ENCODE measurements at places on chromosomes 16 and 17. TPM values are rescaled to one million over a fixed set of nuclear protein-coding genes. Genes with fewer than 3 reads are reported as not detected.

DNA sequence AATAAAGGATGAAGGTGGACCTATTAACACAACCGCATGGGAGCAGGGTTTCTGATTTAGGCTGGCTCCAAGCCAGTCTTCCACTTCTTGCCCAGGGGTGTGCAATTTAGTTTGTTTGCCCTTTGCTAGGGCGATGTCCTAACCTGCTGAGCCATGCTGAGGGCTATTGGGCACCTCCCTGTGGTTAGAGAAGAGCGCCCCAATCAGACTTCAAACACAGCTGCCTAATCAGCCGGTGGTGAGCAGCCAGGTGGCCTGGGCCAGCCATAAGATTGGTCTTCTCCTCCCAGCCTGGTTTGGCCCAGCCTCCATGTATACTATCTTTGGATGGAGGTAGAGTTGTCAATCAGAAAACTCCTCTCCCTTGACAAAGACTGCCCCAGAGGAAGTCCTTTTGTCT lies 15.7 kb downstream of the TMEM94 start:
- no peak for DNase-seq
- H3K4me3 ChIP-seq: no peak overlapping the region
- H3K27ac ChIP-seq: no peak overlapping the region
- H3K27me3 ChIP-seq: no peaks in the 10 kb centered on the region
- peaks cover 25% of the 10 kb centered on the region for H3K36me3 ChIP-seq

- no peak overlapping the region for H3K27ac ChIP-seq
- no peaks in the 10 kb centered on the region for H3K4me1 ChIP-seq
- no peak for DNase-seq
- no peaks in the 10 kb centered on the region for H3K36me3 ChIP-seq
- H3K4me3 ChIP-seq: no peak overlapping the region
Observed at GRCh38 chr16:46871597-46871996, 12.6 kb upstream of the GPT2 start.

DNA sequence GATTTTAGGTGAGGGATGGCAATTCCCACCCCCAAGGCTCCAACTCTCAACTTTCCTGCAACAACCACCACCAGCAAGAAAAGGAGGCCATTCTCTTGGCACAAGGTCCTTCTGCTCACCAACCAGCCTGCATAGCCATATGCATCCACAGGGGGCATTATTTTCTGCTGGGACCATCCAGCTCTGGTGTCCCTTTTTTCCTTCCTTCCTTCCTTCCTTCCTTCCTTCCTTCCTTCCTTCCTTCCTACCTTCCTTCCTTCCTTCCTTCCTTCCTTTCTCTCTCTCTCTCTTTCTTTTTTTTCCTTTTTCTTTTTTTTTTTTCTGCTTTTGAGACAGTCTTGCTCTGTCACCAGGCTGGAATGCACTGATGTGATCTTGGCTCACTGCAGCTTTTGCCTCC lies 21.1 kb upstream of the COX10 start:
- peaks cover 4% of the 10 kb centered on the region for H3K36me3 ChIP-seq
- H3K27ac ChIP-seq: no peak overlapping the region
- no peak overlapping the region for H3K4me3 ChIP-seq
- H3K4me1 ChIP-seq: no peaks in the 10 kb centered on the region

DNA sequence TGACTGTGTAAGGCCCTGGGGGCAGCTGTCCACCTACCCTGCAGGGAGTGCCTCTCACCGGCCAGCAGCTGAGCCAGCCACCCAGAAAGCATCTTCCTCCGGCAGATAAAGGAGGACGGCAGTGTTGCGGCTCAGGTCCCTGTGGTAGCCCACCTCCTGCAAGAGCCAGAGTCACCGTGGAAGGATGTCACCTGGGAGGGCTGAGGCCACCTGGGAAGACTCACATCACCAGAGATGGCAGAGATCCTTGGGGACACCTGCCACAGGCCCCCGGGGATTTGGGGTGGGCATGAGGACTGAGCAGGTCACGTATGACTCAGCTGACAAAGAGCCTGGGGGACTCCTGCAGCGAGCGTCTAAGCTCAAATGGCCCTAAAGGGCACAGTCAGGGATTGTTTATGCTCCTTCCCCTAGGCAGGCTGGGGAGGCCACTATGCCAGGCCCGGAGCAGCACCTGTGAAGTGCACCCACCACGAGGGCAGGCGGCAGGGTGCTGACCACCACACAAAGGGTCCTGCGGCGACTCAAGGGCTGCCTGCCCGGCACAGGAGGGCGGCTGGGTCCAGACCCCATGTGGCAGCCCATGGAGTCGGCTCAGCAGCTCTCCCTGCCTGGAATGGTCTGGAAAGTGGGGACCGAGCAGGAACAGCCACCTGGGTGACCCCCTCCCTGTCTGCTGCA lies 44.1 kb downstream of the TNFRSF13B start:
- H3K4me3 ChIP-seq: no peak overlapping the region
- DNase-seq: no peak
- H3K36me3 ChIP-seq: no peaks in the 10 kb centered on the region
- no peak overlapping the region for H3K27ac ChIP-seq
- H3K4me1 ChIP-seq: no peaks in the 10 kb centered on the region

DNA sequence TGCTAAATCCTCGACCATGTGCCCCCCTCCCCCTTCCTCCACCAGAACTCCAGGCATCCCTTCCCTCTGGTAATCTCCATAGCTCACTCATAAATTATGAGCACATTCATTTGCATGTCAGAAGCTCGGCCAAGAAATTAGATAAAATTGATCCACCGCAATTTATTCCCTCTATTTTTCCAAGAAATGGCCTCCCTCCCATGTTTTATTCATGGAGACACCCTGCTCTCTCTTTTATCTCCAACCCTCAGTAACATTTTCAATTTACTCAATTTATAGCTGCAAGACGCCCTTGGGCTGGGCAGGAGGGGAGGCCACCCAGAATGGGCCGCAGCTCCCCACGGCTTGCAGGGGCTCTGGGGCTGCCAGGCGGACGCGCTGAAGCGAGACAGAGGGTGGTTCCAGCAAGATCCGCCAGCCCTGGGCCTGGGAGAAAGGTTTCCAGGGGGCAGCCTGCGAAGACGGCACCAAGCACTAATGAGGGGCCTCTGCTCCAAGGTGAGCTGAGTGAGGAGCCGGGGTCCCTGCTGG lies 54.7 kb upstream of the ZNF423 start:
- H3K27ac ChIP-seq: no peak overlapping the region
- H3K36me3 ChIP-seq: no peaks in the 10 kb centered on the region
- H3K4me1 ChIP-seq: no peaks in the 10 kb centered on the region
- no peaks in the 10 kb centered on the region for H3K27me3 ChIP-seq
- DNase-seq: no peak

- no peak overlapping the region for H3K4me3 ChIP-seq
- DNase-seq: no peak
- H3K4me1 ChIP-seq: no peaks in the 10 kb centered on the region
- no peaks in the 10 kb centered on the region for H3K36me3 ChIP-seq
- H3K27me3 ChIP-seq: no peaks in the 10 kb centered on the region
Observed at GRCh38 chr16:76964464-76965154, 226.4 kb upstream of the MON1B start.

GRCh38 chr17:63681530-63681929 lies 18.4 kb downstream of the LIMD2 start:
- no peak overlapping the region for H3K27ac ChIP-seq
- H3K27me3 ChIP-seq: no peaks in the 10 kb centered on the region
- H3K4me3 ChIP-seq: no peak overlapping the region
- DNase-seq: no peak

- H3K4me1 ChIP-seq: peaks cover 18% of the 10 kb centered on the region
- DNase-seq: peak; percentile 62
- no peaks in the 10 kb centered on the region for H3K27me3 ChIP-seq
- H3K4me3 ChIP-seq: no peak within 1 kb of the TSS
- peak within 1 kb of the TSS; percentile 34 for H3K27ac ChIP-seq
- no peaks in the 10 kb centered on the region for H3K36me3 ChIP-seq
Observed at GRCh38 chr17:74712756-74713155, at the start of gene CD300LF. Gene CD300LF, minus strand, starts transcription at chr17:74712923. Its CDS starts 57 bp downstream, at chr17:74712866.

- no peak overlapping the region for H3K27ac ChIP-seq
- no peaks in the 10 kb centered on the region for H3K36me3 ChIP-seq
- H3K4me1 ChIP-seq: no peaks in the 10 kb centered on the region
- H3K4me3 ChIP-seq: no peak overlapping the region
Observed at GRCh38 chr17:5817475-5818395, 233.4 kb upstream of the NLRP1 start.

GRCh38 chr16:79764415-79765110 lies 164.0 kb upstream of the MAF start:
- H3K4me3 ChIP-seq: no peak overlapping the region
- no peak overlapping the region for H3K27ac ChIP-seq
- H3K27me3 ChIP-seq: no peaks in the 10 kb centered on the region
- DNase-seq: no peak
- H3K36me3 ChIP-seq: no peaks in the 10 kb centered on the region
- H3K4me1 ChIP-seq: peaks cover 14% of the 10 kb centered on the region

DNA sequence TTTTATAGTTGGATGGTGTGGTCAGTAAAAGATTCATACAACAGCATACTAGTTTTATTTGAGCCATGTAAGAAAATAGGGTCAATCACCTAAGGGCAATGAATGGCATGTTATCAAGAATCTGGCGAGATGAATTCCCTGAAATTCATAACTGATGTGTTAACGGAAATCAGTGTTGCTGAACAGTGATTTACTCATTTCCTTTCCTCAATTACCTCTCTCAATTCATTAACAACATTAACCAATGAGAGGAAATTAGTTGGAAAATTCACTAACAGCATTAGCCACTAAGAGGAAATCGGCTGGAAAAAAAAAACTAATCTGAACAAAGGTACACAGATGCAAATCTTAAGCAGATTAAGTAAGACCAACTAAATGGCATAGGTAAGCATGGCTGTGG lies 6.3 kb downstream of the CMTR2 start:
- H3K27me3 ChIP-seq: no peaks in the 10 kb centered on the region
- H3K27ac ChIP-seq: no peak overlapping the region
- DNase-seq: no peak

- H3K27me3 ChIP-seq: no peaks in the 10 kb centered on the region
- no peak overlapping the region for H3K27ac ChIP-seq
- no peak overlapping the region for H3K4me3 ChIP-seq
Observed at GRCh38 chr17:42411361-42411760, 11.7 kb downstream of the CAVIN1 start.

DNA sequence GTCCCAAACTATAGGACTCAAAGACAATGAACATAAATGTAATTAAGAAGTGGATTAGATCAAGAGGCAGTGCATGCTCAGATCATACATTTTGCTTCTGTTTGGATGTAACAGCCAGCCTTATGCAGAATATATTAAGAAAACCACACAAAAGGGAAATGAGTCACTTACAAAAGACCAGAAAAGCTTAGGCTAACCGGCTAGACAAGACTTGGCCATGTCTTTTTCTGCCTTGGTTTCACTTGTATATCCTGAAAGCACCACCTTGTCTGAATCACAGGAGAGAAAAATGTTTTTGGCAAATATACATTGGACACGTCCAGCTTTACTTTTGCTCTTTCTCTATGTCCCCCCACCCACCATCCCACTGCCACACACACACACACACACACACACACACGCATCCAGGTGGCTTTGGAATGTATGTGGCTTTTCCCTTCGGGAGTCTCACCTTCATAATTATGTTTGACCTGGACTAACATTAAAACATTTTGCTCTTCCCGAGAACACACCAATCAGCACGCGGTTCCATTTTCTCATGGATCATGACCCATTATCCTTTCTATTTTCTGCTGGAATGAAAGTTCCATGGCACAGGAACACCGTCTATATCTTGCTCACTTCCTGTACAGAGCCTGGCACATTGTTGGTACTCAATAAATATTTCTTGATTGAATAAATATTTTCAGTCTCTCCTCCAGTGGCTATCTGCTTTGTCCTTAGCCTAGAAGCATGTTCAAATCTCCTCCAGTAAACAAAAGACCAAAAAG lies 64.6 kb downstream of the CDK5R1 start:
- DNase-seq: no peak
- H3K36me3 ChIP-seq: no peaks in the 10 kb centered on the region
- no peaks in the 10 kb centered on the region for H3K27me3 ChIP-seq
- peaks cover 21% of the 10 kb centered on the region for H3K4me1 ChIP-seq
- H3K27ac ChIP-seq: peak overlapping the region; percentile 4
- no peak overlapping the region for H3K4me3 ChIP-seq

GRCh38 chr16:63690961-63691360 lies 1430.9 kb downstream of the CDH11 start:
- no peaks in the 10 kb centered on the region for H3K4me1 ChIP-seq
- H3K27ac ChIP-seq: no peak overlapping the region

DNA sequence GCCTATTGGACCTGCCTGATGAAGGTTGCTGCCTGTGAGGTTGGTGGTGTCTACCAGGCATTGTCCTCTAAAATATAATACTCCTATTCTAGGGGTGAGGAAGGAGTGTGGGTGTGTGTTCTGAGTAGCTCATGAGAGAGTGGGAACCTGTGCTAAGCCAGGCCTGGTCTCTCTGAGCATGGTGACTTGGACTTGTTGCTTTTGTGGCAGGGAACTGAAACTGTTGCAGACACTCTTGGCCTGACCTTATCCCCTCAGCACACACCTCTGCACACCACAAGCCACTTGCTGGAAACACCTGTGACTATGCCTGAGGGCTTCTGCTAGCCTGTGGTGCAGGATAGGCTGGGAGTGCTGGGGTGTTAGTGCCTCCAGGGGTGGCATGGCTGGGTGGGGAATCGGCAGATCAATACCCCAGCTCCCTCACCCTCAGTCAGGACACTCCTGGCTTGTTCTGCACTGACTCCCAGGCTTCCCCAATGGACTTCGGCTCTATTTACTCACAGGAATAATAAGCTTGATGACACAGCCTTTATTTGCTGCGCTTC lies 29.9 kb downstream of the PLCG2 start:
- H3K27me3 ChIP-seq: no peaks in the 10 kb centered on the region
- peaks cover 20% of the 10 kb centered on the region for H3K36me3 ChIP-seq
- peak overlapping the region; percentile 5 for H3K4me3 ChIP-seq
- DNase-seq: peak; percentile 91
- peaks cover 91% of the 10 kb centered on the region for H3K4me1 ChIP-seq

DNA sequence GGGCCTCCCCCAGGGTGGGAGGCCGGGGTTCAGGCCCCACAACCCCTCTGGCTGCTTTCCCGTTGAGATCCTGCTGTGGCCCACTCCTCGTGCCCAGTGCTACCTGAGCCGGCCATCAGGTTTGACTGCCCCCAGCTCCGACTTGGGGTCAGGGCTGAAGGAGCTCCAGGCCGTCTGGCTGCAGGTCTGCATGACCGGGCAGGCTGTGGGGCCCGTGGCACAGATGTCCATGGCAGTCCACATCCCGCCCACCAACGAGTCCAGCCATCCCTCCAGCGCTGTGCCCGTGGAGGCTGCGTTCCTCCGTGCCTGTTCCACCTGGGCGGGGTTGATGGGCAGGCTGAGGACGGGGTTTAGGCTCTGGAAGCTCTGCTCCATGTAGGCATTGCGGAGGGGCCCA lies 362.2 kb downstream of the XYLT1 start:
- H3K36me3 ChIP-seq: no peaks in the 10 kb centered on the region
- no peaks in the 10 kb centered on the region for H3K4me1 ChIP-seq
- H3K27ac ChIP-seq: no peak overlapping the region
- H3K4me3 ChIP-seq: no peak overlapping the region
- DNase-seq: no peak
- H3K27me3 ChIP-seq: no peaks in the 10 kb centered on the region

DNA sequence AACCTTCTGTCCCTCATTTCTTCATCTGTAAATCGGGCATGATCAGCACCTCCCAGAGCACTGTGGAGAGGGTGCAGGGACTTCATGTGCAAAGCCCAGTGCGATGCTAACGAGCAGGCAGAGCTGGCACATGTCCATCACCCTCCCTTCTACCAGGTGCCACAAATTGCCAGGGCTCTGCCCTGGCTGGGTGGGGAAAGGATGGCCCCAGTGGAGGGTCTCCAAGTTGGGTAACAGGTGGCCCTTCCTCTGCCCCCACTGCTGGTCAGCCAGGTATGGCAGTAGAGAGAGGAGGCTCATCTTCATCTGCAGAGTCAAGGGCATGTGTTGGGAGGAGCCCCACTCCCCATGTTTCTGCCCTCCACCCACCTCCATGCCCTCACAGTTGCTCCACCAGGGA lies 61.5 kb upstream of the CDH5 start:
- no peaks in the 10 kb centered on the region for H3K27me3 ChIP-seq
- H3K36me3 ChIP-seq: no peaks in the 10 kb centered on the region
- no peak overlapping the region for H3K4me3 ChIP-seq
- DNase-seq: no peak
- H3K27ac ChIP-seq: no peak overlapping the region

The PYY gene
- not detected for total RNA-seq

The BOLA2 gene
- total RNA-seq: 17.4 TPM

Data from B cell (primary cell).